Epithelial cell of esophagus (primary cell): ENCODE measurements at places on chromosomes 1 and 21.

DNA sequence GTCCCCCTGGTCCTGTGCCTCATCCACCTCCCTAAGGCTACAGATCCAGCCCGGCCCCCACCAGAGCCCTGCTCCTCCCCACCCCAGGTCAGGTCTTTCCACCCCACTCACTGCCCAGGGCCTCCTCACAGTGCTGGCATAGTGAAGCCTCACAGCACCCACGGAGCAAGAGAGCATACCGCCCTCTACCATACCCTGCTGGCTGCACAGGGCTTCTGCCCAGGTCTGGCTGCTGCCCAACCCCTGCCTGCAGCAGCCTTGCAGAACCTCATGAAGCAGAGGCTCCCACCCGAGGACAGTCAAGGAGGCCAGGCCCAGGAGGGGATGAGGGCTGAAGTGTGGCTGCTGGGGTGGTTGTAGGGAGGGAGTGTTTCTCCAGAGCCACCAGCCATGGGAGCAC, 19.7 kb upstream of the ARF1 start:
- DNase-seq = no peak

DNA sequence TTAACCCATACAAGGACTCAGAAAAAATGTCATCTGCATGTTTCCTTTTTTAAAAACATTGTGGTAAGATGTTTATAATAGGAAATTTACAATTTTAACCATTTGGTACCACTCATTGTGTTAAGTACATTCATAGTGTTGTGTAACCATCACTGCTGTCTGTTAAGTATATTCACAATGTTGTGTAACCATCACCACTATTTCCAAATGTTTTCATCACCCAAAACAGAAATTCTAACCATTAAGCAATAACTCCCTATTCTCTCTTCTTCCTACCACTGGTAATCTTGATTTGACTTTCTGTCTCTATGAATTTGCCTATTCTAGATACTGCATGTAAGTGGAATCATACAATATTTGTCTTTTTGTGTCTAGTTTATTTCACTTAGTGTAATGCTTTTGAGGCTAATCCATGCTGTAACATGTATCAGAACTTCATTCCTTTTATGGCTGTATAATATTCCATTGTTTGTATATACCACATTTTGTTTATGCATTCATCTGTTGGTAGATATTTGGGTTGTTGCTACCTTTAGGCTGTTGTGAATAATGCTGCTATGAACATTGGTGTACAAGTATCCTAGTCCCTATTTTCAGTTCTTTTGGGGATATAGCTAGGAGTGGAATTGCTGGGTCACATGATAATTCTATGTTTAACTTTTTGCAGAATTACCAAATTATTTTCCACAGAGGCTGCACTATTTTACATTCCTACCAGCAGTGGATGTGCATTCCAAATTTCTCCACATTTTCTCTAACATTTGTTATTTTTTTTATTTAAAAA, 14.1 kb downstream of the HIPK1 start:
- DNase-seq = no peak

DNA sequence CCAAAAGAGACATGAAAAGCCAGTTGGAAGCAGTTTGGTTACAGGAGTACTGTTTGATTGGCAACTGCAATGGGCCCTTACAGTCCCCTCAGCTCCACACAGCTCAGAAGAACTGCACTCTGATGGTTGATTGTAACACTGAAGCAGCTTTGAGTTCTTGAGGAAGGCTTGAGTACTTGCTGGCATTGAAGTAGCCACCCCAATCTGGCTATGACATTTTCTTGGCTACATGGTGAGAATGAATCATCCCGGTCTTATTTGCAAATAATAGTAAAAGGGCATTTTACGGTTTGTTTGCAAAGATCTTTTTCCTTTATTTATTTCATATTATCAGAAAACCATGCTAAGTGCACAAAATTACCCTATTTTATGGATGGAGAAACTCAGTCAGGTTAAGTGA, 159.7 kb upstream of the BEND5 start:
- DNase-seq = no peak

- peak; percentile 55 for DNase-seq
These were observed 148.4 kb upstream of the HMCN1 start for GRCh38 chr1:185585770-185586169.

DNA sequence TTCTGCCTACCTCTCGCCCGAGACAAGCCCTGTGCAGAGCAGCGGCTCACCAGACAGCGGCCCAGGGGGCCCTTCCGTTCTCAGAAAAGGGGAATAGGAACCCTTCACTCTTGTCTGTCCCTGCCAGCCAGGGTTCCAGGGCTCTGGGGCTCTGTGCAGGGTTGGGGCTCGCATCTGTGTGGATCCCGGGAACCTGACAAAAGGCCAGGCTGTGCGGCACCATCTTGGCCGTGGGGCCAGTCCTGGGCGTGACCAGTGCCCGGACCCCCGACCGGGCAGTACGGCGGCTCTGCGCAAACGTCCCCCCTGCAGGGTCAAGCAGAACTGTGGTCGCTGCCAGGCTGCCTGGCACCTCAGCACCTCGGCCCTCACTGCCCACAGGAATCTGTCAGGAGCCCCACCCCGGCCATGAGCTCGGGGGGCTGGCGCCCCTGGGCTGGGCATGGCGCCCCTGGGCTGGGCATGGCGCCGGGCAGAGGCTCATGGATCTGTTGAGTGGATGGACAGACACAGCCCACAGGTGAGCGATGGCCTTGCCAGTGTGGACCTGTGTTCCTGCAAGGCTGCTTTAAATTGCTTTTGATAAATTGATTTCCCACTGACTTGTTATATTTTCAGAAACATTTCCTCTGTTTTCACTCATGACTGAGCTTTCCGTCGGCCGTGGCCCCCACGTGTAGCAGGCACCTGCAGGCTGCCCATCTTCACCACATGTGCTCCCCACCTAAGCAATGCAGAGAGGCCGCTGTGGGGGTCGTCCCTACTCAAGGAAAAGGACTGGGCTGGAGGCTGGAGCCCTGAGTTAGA, 59.0 kb downstream of the SLX9 start:
- DNase-seq = no peak

- no peak for DNase-seq
These were observed 29.1 kb downstream of the TBX15 start for GRCh38 chr1:118958937-118959631.

DNA sequence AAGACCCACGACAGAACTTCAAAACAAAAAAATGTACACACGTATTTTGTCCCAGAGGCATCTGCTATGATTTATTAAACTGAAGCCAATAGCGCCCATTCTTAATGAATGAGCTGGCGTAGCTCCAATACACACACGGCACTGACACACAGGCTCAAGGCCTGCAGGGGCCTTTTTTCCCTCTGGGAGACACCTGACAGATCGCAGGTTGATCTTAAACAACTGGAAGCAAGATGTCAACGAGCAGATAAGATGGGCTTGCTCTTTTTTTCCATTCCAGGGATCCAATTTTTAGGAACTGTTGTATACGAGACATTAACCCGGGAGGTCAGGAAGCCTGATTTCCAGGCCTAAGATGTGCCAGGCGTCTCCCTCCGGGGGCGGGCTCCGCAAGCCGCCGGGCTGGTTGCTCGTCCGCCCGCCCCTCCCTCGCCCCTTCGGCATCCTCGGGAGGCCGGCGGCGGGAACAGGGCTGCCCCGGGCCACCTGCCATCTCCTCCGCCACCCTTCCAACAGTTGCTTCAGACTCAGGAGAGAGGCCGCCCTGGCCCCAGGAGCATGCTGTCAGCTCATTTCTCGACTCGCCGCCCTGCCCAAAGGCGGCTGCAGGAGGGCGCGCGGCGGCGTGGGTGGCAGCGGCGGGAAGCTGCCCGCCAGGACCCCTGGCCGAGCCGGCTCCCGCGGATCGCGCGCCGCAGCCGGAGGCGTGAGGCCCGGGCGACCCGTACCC, 735 bp downstream of the TTC13 start:
- DNase-seq = peak; percentile 57

DNA sequence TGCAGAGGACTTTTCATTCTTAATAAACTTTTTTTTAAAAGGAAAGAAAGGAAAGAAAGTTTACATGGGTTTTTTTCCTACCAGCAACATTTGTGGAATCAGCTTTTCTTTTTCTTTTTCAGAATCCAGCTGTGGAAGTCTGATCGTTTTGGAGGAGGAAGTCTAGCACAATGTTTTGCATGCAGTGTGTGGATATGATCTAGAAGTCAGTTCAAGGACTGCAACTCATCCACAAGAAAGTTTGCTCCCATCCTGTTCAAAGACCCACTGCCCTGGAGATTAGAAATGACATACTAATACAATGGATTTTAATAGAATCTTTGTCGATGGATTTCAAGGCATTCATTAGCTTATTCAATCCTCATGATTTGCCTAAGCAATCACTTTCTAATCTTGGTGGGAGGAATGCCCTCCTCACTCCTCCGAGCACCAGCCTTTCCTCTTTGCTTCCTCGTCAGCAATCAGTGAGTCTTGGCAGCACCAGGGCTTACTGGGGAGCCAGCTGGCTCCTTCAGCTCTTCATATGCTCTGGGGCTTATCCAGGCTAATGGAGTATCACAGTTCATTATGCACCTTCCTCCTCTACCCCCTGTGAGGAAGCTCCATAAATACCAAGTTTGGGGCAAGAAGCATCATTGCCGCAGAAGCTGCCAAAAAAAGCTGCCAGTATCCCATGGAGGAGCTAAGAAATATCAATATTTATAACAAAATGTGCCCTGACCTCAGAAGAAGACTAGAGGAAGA, 392.3 kb upstream of the PKN2 start:
- no peak for DNase-seq

GRCh38 chr1:116738673-116739370, 15.4 kb upstream of the CD2 start:
- DNase-seq = peak; percentile 78

- no peak for DNase-seq
These were observed 35.0 kb upstream of the SLC2A1 start for GRCh38 chr1:42993502-42994136.

- DNase-seq = no peak
These were observed 339.3 kb upstream of the NR5A2 start for GRCh38 chr1:199688133-199688676.

GRCh38 chr21:17467829-17468228, 45.0 kb upstream of the CXADR start:
- no peak for DNase-seq

DNA sequence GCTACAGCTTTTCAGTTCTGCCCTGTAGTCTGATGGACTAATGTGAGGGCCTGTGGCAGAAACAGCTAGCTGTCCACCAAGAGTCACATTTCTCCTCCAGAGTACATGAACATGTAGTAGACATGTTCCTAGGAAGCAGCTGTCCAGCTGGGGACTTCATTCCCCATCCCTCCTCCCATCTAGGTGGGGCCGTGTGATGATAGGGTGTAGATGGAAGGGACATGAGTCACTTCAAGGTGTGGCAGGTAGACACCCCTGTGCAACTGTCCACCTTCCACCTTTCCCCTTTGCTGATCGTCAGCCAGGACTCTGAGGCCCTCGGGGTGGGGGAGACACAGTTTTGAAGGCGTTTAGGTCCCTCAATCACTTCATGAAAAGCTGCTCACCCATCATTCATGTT, 3.6 kb upstream of the RD3 start:
- peak; percentile 34 for DNase-seq

- no peak for DNase-seq
These were observed 21.8 kb downstream of the ACTA1 start for GRCh38 chr1:229412056-229412455.

- DNase-seq = peak; percentile 30
These were observed 14.1 kb upstream of the RABGGTB start for GRCh38 chr1:75771978-75772377.

DNA sequence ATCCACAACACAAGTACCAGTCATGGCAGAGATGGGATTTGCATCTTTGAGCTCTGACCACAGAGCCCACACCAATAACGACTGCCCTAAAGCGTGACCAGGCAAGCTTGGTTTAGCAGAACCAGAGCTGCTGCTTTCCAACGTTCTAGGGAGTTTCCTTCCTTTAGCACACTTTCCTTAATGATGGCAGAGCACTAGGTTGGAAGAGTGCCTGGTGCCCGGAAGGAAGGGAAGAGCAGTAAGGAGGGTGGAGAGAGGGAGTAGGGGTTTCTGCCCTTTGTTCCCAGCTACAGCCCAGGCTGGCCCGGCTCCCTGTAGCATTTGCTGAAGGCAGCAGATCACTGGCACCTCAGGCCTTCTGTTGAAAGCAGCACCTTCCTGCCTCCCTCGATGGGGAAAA, 6.1 kb upstream of the EVA1C start:
- no peak for DNase-seq

GRCh38 chr1:116847190-116847589, 62.5 kb upstream of the PTGFRN start:
- DNase-seq = no peak

GRCh38 chr1:244049162-244050013, 1.7 kb upstream of the ZBTB18 start:
- DNase-seq = peak; percentile 9

DNA sequence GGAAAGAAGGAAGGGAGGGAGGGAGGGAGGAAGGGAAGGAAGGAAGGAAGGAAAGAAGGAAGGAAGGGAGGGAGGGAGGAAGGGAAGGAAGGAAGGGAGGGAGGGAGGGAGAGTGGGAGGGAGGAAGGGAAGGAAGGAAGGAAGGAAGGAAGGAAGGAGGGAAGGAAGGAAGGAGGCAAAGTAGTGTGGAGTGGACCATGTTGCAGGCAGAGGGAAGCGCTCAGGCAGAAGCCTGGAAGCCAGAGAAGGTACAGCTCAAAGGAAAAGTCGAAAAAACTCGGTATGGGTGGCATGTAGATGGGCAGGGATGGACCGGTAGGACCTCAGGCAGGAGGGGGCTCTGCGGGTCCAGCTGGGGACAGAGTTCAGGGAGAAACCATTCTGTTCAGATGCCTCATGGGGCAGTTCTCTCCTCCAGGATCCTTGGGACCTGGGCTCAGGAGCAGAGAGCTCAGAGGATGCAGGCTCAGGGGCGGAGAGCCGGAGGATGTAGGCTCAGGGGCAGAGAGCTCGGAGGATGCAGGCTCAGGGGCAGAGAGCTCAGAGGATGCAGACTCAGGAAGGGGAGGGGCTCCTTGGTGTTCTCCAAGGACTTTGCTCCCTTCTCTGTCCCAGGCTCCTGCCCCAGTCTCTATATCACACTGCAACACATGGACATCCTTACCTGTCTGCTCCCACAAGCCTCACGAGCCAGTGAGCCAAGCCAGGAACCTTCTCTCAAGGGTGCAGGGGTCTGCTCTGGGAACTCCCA, 13.6 kb upstream of the PADI3 start:
- DNase-seq = no peak

DNA sequence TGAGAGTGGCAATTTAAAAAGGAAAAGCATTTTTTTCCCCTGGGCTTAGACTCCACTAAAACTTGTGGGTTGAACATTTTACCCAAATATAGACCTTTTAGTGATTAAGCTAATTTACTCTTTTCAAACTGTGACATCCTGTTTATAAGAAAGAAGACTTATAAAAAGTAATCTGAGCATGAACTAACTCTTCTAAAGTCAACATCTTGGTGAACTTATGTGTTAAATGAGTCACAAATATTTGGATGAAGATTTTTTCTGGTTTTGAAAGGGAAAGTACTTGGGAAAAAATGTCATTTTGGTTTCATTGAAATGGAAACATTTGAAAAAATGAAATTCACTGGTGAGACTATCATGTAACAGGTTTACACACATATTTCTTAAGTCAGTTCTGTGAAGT, 109.8 kb downstream of the KCNK2 start:
- DNase-seq = no peak

GRCh38 chr1:35863881-35864625, 19.0 kb upstream of the AGO1 start:
- DNase-seq = no peak

- peak; percentile 85 for DNase-seq
These were observed 1.2 kb downstream of the AMPD2 start for GRCh38 chr1:109620841-109621286.

GRCh38 chr1:3168678-3169077, 99.7 kb downstream of the PRDM16 start:
- DNase-seq = no peak
